ENCODE measurements at places on chromosomes 7 and 10.

DNA sequence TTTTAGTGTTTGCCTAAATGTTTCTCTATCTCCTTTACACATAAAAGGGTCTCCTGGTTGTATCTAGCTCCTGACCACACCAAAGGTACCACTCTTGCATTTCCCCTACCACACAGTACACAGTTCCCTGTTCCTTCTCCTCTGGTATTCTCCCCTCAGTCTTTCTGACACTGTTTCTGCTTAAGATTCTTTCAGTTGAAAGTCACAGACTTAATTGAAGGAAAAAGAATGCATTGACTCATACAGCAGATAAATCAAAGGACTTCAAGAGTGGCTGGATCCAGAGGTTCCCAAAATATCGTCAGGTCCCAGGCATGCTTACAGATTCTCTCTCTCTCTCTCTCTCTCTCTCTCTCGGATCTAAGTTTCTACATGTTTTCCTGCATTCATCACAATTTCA, 185.6 kb upstream of the LRGUK start:
- DNase-seq: no peak

DNA sequence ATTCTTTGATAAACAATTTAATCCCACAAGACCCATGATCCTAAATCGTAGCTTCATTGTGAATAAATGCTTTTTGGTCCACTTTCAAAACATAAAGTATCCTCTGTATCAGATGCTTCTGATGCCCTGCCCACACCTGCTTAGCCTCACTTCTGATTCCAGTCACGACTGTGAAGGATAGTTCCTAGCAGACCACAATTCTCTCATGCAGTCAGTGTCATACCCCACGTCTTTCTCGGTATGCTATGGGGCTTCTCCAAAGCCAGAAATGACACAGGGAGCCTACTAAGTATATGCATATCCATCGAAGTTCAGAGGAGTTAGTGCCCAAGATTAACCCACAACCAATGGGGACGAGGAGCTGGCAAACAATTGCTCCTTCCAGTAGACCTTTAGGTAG, 27.6 kb upstream of the CTNNA3 start:
- DNase-seq: no peak

DNA sequence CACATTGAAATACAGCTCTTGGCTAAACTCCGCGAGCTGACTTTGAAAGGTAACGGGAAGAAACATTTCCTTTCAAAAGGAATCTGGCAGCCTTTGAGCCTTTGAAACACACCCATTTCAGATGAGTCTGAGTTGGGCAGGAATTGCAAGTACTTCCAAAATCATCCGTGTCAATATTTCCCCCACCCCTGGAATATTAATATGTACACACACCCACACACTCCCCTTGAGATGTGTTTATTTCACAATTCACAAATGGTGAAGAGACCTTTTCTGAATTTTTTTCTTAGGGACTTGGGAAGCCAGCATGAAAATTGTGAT, 438.7 kb upstream of the NRP1 start:
- DNase-seq: no peak

DNA sequence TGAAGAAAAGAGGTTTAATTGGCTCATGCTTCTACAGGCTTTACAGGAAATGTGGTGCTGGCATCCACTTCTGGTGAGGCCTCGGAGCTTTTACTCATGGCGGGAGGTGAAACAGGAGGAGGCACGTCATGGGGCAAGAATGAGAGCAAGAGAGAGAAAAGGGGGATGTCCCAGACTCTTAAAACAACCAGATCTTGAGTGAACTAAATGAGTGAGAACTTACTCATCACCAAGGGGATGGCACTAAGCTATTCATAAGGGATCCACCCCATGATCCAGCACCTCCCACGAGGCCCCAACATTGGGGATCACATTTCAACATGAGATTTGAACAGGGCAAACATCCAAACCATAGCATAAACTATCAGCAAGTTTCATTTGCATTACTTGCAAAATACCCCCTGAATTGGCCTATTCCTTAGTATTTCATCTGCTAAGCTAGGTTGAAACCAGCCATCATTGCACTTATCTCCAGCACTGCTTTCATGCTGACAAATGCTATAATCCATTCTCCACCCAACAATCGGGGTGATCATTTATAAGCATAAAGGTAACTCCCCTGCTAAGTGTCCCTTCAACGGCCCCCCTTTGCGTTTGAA, 179.0 kb downstream of the NOC3L start:
- DNase-seq: no peak

DNA sequence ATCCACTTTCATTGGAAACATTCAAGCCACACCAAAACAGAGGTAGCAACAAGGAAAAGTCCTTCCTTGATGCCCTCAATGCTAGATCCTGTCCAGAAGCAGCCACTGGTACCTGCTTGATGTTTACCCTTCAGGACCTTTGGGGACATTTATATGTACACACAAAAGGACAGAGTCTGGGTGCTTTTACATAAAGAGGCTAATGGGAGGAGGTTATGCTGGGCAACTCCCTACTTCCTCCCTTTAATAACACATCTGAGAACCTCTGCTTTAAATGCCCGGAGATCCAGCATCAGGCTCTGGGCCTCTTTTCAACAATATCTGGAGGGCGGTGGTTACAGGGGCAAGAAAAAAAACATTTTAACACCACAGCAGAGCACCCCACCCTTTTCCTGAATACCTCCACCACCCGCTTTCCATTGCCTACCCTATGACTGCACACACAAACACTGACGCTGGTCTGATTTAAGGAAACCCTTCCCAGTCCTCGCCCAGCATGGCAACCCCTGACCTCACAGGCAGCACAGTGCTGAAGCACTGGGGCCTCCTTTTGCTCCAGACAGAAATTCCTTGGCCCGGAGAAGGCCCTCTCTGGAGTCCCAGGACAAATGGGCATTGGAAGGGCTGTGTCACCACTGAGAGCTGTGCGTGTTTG, 39.3 kb upstream of the DUSP5 start:
- DNase-seq: no peak

GRCh38 chr7:25384788-25385505, 156.7 kb upstream of the NPVF start:
- DNase-seq: no peak

DNA sequence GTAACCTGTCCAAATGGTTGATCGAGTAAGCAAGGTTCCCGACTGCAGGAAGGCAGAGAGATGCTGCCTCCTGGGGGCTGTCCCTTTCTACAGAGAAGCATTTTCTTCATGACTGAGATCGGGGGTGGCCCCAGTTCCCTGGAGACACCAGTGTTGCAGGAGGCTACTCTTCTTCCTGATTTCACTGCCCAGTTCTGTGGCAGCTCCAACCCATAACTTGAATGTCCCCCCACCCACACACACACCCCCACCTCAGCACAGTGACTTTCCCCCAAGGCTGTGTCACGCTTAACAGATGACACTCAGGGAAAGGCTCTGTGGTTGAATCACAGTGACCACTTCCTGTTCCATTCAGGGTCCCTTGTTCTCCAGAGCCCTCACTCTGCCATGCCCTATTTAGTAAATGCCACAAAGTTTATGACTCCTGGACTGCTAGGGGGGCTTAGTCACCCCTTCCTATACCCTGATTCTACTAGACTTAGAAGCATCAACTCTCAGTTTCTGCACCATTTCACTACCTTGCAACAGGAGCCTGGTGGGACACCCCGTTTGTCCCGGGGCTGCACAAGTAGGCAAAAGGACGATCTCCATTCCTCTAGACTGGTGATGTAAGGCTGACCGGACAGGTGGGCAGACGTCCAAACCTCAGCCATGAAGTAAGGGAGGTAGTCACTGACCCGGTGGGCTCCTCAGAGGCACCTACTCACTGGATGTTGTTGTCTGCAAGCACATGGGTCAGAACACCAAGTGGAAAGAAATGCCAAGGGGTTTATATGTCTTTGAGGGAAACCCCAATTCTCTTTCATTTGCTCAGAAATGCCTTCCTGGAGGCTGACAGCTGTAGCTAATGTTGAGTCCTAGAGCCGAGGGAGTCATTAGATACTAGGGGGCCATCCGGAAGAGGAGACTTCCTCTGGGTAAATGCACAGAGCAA, 31.3 kb upstream of the SMC3 start:
- DNase-seq: no peak

DNA sequence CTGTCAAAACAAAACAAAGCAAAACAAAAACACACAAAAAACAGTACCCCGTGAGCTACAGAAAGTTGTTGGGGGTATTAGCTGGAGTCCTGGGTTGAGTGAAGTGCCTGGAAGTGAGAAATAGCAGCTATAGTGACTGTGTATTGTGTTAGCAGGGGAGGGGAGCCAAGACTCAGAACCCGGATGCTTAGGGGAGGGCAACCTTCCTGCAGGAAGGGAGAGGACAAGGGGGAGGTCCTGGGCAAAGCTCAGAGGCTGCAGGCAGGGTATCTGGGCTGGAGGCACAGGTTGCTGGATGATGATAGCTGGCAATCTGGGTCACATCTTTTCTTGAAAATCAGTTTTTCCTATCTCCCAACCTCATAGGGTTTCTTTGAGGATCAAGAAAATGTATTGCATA, 75.8 kb upstream of the PARD3 start:
- DNase-seq: no peak

- DNase-seq: no peak
Observed at GRCh38 chr10:33493978-33494377, 159.5 kb upstream of the NRP1 start.

- no peak for DNase-seq
Observed at GRCh38 chr7:98879979-98880315, 1.6 kb downstream of the TRRAP start.

DNA sequence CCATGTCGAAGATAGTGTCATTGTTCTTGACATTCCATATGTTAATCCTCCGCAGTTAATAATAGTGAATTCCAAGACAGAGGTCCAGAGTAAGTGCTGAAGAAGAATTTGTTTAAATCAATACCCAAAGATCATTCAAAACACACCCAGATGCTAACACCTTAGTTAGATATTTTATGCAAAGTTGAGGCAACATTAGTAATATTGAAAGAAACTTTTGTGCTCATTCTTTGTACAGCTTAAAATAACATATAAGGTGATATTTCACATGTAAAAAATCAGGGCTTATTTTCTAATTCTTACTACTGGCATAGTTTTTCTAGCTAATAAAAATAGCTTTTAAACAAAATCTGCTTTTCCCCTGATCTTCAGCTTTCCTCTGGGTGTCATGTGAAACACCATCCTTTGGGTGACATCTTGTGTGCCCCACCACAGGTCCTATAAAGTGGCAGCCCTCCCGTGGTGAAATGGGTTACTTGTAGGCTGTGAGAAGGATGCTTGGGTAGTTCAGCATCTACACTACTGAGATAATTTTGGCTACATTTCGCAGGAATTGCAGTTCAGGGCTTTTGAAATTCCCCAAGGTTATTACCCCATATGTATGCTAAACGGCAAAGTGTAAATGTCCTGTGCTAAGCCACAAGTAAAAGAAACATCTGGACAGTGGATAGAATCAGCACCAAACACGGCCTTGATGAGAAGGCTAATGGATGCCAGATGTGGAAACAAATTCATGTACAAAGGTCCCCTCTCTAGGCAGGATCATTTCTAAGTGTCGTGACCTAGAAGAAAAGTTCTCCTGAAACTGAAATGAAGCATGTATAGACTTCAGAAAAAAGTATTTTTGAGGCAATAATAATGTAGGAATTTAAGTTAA, 105.4 kb downstream of the GRM3 start:
- no peak for DNase-seq

- peak; percentile 35 for DNase-seq
Observed at GRCh38 chr10:34080485-34081346, 734.4 kb downstream of the PARD3 start.

DNA sequence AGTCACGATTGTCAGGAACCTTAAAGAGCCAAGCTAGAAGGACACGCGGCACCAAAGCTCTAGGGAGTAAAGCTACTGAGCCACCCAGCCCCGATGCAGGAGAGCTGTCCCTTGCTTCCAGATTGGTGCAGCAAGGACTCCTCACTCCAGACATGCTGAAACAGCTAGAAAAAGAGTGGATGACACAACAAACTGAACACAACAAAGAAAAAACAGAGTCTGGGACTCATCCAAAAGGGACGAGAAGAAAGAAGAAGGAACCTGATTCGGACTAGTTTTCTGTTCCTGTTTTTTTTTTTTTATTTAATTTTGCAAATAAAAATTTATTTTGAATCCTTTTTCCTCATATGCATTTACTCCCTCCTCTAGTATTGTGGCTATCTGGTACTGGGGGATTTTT, 11.4 kb upstream of the HKDC1 start:
- DNase-seq: no peak

GRCh38 chr10:116073001-116073400, 200.0 kb downstream of the GFRA1 start:
- DNase-seq: no peak

DNA sequence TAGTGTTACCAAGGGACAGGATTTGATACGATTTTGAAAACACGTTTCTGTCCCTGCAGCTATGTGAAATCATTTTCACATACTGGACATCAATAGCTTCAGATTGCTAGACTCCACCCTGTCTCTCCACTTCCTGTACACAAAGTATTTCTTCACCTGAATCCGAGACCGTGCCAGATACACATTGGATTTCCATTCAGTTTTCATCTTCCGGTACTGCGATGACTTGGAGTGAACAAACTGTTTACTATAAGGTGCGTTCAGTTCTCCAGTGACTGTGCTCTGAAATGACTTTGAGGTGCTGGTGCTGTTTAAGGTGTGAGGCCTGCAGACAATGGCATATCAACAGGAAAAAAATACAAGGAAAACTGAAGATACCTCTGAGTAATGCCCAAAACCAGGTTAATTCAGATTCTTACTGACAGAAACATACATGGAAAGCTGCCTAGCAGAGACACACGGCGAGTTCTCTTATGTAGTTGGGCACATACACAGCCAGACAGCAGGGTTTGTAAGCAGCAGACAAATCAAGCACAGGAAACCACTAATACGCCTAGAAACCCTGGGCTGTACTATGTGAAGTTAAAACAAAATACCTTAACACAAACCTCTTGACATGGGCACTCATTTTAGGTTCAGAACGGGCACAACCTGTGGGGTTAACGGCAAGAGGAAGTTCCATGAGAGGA, 119.2 kb downstream of the GALNT11 start:
- no peak for DNase-seq

DNA sequence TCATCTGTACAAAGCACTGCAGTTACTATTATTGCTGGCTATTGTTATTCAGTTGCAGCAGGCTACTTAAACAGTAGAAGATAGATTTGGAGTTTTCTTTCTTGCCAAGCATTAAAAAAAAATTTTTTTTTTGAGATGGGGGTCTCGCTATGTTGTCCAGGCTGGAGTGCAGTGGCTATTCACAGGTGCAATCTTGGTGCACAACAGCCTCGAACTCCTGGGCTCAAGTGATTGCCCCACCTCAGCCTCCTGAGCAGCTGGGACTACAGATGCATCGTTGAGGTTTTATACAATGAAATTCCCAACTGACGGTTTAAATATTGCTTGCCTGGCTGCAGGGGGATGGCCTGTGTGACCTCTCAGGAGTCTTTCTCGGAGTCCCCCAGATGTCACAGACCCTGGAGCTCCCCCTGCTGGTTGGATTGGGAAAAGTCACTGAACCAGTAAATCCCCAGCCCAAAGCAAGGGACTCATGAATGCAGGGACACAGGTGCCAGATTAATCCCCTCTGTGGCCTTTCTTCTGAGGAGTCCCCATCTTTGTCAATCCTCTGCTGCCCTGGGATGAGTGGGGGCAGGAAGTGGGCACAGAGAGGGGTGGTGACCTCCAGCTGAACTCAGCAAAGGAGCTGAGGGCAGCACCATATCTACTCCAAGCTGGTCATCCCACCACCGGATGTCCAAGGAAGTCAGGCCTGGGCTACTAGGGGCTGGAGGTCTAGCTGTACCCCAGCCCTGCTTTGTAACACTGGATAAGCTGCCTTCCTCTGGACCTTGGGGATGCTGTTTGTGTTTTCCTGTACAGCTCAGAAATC, 149.6 kb downstream of the C10orf105 start:
- DNase-seq: peak; percentile 81

Measured in cardiac septum (tissue), 1 donor.